ENCODE measurements at places on chromosomes 12 and 14. TPM values are rescaled to one million over a fixed set of nuclear protein-coding genes. Genes with fewer than 3 reads are reported as not detected.

SPPL3 gene
- total RNA-seq: 11.2 TPM

TAS2R13 gene
- 0.42 TPM for total RNA-seq

PROX2 gene
- total RNA-seq: not detected

ZFYVE21 gene
- 65.7 TPM for total RNA-seq

PTPN6 gene
- total RNA-seq: 27.0 TPM

TAS2R10 gene
- not detected for total RNA-seq

KLHL33 gene
- not detected for total RNA-seq

RNASE1 gene
- total RNA-seq: not detected

DENR gene
- 75.7 TPM for total RNA-seq

SLC39A5 gene
- total RNA-seq: not detected

C1QL4 gene
- total RNA-seq: not detected

PLCZ1 gene
- total RNA-seq: 0.67 TPM

HEATR5A gene
- 37.5 TPM for total RNA-seq

OR4K15 gene
- not detected for total RNA-seq

ADAM21 gene
- 1.2 TPM for total RNA-seq

TAS2R14 gene
- total RNA-seq: 5.7 TPM

Measured in mammary epithelial cell (primary cell).